Retina (tissue), 1 donor: ENCODE measurements at places on chromosomes 6 and 20.

- no peak for DNase-seq
These were observed 405.7 kb downstream of the LMBRD1 start for GRCh38 chr6:69391106-69391505.

DNA sequence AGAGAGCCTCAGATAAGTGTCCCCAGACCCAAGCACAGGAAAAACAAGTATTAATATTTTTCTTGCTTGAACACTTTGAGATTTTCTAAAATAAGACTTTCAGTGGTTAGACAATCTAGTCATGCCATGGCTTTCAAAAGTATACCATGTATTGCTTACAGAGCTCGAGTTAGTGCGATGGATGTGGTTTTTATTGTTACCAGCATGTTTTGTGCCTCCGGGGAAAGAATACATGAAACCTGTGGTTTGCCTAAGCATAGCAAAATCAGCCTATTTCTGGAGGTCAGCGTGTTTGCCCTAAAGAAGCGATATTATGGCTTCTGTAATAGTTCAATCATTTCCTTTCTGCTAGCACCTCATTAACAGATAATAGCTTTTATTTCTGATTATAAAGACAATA is 21.6 kb downstream of the RIN2 start:
- DNase-seq, result no peak

- no peak for DNase-seq
These were observed 51.5 kb downstream of the KCNS1 start for GRCh38 chr20:45049438-45049837.

DNA sequence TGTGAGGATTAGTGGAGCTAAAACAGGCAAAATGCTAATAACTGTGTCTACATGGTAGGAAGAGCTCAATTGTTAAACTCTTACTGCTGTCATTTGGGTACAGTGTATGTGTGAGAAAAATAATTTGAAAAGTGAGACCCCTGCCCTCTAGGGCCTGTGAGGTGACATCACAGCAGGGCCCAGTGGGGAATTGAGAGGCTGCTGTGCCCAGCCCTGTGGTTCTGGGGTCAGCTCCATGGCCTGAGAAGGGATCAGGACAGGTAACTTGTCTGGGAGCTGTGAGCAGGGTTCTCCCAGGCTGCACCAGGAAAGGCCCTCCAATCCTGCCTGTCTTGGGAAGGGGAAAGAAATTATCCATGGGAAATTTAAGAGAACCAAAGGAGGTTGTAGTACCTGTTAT is 1.3 kb downstream of the SIRPB1 start:
- DNase-seq, result no peak

DNA sequence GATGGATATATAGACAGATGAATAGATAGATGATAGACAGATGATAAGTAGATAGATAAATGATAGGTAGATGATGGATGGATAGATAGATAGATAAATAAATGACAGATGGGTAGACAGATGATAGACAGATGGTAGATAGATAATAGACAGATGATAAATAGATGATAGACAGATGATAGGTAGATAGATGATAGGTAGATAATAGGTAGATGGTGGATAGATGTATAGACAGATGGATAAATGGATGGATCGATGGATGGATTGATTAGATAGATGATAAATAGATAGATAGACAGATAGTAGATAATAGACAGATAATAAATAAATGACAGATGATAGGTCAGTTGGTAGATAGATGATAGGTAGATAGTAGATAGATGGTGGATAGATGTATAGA is 212.7 kb downstream of the NFATC2 start:
- no peak for DNase-seq

- DNase-seq, result peak; percentile 52
These were observed 7.1 kb upstream of the ABHD16B start for GRCh38 chr20:63854069-63854765.

DNA sequence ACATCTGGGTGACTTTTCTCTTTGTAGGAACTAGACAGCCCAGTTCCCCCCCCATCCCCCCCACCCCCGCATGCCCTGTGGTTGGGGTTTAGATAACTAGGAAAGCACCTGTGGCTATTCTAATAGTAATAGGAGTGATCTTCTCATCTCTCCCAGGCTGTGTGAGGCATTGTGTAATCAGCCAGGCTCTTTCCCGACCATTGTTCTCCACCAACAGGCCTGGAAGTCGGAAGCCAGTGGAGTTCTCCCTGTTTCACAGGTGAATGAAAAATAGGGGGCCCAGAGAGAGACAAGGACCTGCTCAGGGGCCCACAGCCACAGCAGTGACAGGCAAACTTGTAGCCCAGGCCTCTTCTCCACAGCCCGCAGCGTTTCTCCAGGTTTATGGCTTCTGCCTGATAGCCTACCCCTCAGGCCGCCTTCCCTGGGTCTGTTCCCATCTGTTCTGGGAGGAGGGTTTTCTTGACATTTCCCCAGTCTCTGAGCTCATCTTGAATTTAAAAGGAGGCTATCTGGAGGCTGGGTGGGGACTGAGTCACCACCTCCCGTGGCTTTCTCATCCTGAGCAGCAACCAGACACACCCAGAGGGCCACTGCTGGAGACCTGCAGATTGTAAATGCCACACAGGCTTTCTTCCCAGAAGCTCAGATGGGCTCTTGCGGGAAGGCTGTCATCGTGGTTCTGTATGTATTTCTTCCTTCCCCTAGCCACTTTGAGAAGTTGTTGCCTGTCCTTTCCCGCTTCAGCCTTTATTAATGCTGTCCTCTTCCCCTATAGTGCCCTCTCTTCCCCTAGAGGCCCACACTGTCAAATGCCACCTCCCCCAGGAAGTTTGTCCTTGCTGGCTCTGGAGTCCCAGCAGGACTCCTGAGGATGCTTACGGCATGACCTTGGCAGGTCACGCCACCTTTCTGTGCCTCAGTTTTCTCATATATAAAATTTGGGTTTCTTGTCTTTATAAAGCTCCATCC is 75.9 kb upstream of the MYL9 start:
- DNase-seq, result no peak

GRCh38 chr6:151379933-151380847 is 11.2 kb downstream of the ZBTB2 start:
- no peak for DNase-seq
